ENCODE measurements at places on chromosomes 1 and 21.

- no peak for DNase-seq
Measured at GRCh38 chr1:6632588-6633514, 8.2 kb downstream of the THAP3 start.

GRCh38 chr1:81439046-81439823 is 361.5 kb upstream of the ADGRL2 start:
- no peak for DNase-seq

DNA sequence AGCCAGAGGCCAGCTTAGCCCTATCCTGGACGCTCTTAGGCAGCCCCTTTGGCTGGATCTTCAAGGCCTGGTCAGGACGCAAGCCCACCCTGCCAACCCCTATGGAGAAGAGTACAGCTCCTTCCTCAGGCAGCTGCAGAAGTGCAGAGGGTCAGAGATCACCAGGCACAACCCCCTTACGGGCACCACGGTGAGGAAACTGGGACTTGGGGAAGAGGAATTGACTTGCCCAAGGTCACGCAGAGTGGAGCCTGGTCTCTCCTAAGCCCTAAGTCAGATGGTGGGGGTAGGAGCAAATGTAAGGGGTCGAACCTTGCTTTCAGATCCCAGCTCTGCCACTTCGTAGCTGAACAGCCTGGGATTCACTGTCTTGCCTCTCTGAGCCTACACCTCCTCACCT is 3.7 kb downstream of the E2F2 start:
- DNase-seq, result no peak

DNA sequence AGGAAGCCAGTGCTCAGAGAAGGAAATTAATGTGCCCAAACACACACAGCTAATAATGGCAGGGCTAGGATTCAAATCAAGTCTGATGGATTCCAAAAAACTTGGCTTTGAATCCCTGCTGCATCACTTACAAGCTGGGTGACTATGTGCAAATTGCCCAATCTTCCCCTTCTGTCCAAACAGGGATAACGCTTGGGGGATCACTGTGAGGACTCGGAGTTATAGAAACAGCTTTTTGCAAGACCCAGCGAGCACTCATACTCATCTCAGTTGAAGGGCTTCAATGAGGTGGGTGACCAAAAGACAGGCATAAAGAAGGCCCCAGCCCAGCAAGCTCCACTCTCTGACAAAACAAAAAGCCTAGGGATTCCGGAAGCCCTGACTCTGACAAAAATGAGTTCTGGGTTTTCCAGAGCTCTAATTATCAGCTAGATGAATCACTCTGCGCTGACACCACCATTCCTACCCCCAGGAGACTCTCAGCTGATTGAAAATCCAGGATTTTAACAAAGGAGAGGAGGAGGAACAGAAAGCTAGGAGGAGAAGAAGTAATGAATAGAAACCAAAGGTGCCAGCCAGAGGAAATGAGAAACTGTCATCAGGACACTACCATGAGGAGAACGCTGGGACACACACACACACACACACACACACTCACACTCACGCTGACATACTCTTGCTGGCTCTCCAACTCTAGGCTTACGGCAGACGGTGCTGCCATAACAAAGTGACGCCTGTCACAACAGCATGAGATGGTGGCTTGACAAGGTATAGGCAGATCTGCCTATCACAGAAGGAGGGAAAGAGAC is 1.6 kb upstream of the STK40 start:
- DNase-seq, result no peak

GRCh38 chr1:98739762-98740161 is 78.2 kb downstream of the SNX7 start:
- DNase-seq, result no peak

- no peak for DNase-seq
Measured at GRCh38 chr1:163367721-163368120, 46.0 kb downstream of the NUF2 start.

DNA sequence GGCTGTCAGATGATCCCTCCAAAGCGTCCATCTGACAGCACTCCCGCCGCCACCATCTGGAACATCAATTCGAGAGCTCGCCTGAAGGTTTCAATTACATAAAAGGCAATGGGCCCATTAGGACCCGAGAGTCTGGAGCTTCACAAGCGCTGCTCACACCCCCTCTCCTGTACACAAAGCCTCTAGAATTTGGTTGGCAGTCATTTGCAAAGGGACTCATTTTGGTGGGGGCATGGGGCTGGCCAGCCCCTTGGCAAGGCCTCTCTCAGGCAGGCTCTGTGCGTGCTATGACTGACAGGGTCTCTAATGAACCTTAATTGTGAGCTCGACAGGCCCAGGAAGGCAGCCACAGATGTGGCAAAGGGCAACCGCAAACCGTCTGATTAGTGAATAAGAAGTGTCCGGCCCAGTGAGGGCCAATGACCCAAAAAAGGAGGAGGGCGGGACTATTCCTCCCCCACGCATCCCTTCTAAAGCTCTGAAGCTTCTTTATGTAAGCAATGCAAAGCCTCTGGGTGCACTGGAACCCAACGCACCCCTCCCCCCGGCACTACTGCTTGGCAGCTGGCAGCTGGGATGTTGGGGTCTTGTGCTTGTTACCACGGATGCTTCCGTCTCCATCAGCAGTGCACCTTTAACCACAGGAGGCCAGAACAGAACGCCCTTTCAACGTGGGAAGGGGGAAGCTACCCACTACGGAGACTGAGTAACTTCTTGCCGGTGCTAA is 79.4 kb downstream of the CAPZB start:
- DNase-seq, result no peak

DNA sequence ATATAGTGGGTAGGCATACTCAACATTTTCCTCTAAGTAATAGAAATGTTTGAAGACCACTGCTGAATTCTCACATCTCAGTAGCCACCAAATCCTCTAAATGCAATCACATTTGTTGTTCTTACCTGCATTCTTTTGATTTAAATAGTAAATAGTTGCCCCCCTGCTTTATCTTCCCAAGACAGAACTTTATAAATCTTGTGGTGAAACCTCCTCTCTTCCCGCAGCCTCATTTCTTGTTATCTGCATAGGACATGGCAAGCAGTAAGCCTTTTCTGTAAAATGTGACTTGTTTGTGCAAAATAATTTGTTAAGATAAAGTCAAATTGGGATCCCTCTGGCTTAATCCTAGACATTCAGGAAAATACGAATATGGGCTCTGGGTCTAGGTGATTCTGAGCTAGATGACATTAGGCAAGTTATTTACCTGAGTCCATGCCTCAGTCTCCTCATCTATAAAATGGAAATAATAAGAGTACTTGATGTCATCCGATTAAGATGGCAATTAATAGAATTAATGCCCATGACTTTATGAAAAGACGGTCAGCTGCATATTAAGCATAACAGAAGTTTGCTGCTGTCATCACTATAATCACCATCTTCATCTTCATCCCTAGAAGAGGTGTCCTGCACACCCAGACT is 77.7 kb downstream of the LRRC8C start:
- DNase-seq, result no peak

DNA sequence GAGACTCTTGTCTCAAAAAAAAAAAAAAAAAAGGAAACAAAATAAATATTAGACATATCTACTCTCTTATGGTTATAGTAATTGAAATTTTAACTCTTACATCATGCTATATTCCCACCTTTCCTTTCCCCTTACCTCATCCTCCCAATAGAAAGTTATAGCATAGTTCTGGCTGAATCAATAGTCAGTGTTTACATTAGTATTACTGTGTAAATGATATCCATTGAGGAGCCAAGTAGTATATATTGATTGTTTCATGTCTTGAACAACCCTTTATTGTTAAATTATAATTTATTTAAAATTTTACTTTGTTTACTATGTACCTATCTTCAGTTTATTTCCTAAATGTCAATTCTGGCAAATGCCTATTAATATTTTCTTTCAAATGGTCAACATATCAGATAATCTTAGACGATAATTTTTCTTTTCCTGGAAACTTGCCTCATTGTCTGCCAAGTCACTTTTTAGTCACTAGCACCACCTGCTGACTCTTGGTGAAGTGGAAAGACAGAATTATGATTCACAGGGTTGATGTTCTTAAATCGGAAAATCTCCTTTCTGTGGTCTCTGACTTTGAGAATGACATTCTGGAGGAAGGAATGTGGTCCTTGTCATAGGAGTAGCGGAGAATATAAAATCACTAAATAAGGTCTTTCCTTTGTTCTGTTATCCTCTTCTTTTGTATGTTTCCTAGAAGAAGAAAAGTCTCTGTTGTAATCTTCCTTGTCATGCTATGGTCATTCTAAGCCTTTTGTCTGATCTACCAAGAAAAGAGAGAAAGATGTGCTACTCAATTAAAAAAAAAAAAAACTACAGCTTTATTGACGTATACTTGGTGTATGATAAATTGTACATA is 8.6 kb downstream of the HJV start:
- peak; percentile 69 for DNase-seq

DNA sequence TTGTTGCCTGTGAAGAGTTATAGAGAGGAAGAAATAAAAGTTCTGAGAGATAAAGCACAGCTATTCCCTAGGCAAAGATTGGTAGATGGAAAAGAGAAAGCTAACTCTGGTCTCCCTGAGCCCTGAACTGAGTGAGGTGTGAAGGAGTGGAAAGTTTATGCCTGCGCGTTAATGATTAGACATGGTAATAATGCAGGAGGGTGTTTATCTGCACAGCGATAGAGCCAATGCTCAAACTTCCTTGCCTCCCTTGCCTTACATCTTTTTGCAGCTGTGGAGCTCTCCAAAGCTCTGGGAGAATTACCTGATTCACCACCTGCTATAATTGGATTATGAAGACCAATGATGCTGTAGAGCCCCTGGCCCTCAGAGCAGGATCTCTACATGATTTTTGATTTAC is 32.8 kb upstream of the CHRM3 start:
- no peak for DNase-seq

DNA sequence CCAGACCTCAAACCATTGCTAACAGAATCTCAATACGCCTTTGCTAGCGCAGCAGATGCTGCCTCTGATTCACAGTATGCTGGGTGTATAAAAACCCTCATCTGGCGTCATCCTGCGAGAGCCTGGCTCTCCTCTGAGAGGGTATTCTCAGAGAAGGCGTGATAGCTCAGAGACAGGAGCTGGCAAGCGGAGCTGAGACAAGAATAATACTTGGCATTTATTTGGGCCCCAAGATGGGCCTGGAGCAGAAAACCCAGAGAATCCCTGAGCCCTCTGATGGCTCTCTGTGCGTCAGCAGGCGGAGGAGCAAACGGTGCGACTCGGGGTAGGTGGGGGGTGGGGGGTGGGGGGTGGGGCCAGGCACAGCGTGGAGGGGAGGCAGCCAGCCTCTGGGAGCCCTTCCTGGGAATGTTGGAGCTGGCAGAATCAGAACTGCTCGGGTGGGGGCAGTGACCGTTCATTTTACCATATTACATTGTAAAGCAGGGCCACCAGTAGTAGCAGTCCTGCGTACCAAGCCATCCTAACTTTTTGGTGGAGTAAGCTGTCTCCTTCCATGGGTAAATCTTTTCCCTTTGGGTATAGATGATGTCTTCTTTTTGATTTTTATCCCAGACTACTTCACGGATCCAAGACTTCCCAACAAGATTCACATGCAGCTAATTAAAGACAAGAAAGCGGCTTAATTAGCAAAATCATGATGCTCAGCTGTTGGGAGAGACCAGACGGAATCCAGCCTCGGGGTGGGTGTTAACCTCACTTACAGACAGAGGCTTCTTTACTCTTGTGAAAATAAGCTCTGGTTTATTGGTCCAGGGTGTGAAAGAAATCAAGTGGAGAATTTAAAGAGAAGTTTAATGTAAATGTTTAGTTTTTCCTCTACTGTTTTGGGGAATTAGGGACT is 7.1 kb downstream of the RIIAD1 start:
- no peak for DNase-seq

DNA sequence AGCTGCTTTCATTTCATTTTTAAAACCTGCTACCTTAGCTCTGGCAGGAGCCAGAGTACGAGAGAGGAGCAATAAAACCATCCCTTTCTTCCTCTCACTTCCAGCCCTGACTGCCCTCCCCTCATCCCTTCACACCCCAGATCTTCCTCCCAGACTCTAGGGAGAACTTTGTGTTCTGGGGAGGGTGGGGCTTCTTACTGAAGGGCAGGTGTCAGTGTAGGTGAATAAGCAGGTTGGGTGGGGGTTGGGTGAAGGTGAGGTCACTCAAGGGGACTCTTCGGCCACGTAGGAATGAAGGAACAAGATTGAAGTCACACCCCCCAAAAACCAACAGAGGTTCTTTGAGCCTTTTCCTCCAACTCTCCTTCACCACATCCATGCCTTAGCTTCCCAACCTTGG is 88.9 kb downstream of the CD58 start:
- no peak for DNase-seq

DNA sequence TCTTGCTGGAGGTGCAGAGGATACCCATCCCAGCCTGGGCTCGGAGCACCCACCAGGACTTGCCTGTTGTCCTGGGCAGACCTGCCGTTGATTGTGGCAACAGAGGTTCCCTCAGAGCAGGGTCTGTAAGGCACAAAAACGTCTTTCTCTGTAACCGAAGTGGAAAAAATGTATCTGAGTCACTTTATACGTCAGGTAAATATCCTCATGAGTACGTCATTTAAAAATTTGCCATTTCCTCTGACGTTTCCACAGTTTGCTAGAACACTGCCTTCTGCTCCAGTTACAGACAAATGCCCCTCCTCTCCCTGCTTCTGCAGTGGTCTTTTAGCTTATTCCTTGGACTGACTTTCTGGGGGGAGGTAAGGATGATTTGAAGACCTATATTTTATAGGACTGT is 326.8 kb downstream of the HHAT start:
- DNase-seq, result no peak

All from stimulated activated CD4-positive, alpha-beta T cell treated with anti-CD3 and anti-CD28 coated beads, Interleukin-2, amount 100 ng/mL, for 24 hours (primary cell).